ENCODE measurements at places on chromosomes 5 and 9. TPM values are rescaled to one million over a fixed set of nuclear protein-coding genes. Genes with fewer than 3 reads are reported as not detected.

DNA sequence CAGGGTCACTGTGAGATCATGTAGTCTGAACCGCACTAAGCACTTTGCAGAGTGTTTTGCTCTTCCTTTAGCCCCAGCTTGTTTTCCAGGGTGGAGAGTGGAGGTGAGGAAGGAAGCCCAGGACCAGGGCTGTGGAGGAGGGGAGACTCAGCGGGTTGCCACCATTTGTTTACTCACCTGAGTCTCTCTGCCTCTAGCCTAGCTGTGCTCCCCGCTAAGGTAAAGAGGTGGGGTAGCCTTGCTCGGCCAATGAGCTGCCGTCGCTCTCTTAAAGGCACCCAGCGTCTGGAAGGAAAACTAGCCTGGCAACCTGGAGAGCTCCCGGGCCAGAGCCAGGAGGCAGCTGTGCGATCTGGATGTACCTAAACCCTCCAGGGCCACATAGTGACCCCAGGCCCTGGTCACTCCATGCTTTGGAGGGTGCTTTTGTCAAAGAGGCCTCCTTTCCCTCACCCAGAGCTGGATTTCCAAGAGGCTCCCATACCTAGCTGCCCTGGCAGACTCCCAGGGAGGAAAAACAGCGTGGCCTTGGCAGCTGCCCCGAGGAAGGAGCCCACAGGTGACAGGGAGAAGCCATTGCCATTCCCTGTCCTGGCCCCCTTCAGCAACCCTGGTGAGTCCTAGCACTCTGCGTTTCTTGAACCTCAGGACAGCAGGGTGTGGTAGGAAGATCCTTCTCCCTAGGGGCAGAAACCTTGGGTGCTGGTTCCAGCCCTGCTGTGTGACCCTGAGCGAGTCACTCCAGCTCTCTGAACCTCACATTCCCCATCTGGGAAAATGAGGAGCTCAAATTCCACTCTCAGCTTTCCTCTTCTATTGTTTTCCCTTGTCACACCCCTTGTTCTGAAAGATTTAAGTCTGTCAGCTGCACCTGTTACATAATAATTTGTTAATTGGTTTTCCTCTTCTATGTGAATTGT lies 42.4 kb upstream of the LARP1 start:
- DNase-seq, result peak; percentile 82

DNA sequence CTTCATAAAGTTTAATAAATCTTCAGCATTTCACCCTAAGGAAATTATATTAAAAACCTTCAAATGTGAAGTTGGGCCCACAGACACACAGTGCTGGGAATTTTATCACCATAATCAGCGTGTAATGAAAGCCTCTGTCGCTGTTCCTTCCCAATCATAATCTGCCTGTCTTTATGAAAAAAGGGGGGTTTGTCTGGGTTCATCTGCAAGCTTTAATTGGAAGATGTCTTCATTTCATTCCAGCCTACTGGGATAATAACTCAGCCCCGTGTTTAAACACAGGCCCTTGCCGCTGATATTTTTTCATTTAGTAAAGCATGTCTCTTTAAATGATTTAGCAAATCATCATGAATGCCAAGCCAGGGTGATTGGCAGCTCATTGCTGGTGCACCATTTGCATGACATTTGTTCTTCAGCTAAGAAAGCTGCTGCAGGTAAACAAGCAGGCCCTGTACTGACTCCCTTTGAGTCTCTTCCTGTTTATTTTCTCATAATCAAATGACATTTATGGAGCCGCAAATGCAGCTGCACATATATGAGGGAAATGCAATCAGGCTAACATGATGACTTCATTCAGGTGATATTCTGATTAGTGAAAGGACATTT lies 362.9 kb upstream of the TLE4 start:
- DNase-seq, result no peak

GRCh38 chr5:3456121-3456681 lies 139.4 kb upstream of the IRX1 start:
- no peak for DNase-seq

DNA sequence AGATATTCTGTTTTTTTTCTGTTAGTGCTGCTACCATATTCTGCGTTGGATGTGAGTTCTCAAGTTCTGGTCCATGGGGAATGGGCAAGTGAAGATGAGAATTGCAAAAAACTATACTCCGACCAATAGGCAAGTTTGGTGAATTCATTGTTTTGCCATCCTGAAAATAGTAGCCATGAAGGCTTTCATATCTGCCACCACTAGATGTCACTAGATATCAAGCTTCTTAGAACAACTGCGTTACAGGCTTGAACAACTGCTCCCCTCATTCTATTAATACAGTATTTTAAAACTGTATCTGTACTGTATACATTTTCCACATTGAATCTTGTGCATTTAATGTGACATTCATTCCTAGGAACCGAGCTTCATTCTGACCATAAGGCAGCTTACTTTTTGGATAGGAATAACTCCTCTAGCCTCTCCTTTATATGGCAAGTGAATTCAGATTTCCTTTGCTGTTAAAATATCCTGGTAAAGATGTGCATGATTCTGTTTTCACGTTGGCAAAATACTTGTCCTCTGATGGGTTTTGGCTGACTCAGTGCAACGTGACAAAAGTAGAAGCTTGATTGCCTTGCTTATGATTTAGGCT lies 163.6 kb downstream of the SREK1 start:
- DNase-seq, result no peak

- peak; percentile 35 for DNase-seq
Measured at GRCh38 chr5:138354926-138355378, 2.5 kb downstream of the KDM3B start.

- no peak for DNase-seq
Measured at GRCh38 chr9:120358877-120359276, 221.1 kb downstream of the CDK5RAP2 start.

Gene LECT2
- not detected for total RNA-seq

Gene HAVCR1
- total RNA-seq, result not detected

Gene CDH9
- not detected for total RNA-seq

Gene THBS4
- 3.5 TPM for total RNA-seq
